Panc1 (cell line): ENCODE measurements at places on chromosomes 5 and 9. TPM values are rescaled to one million over a fixed set of nuclear protein-coding genes. Genes with fewer than 3 reads are reported as not detected.

PMPCA gene
- total RNA-seq, result 60.9 TPM

DNA sequence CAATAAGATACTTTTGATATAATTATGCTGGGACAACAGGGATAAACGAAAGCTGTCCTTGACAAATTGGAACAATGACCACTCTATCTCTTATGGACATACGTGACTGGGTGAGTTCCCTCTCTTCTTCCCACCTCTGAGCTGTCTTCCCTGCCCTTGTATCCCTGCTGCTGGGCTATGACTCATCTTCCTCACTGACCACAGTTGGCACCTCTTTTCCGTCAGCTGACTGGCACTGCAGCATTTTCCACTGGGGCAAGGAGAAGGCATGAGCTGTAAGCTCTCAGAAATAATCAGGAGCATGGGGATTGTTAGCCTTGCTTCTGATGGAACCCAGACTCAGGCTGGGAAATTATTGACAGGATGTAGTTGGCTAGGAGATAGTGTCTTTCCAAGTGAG is 48.7 kb downstream of the PCSK1 start:
- peaks cover 20% of the 10 kb centered on the region for H3K27me3 ChIP-seq
- DNase-seq, result peak; percentile 86
- H3K27ac ChIP-seq, result no peak overlapping the region
- no peak overlapping the region for H3K4me3 ChIP-seq
- H3K4me1 ChIP-seq, result no peaks in the 10 kb centered on the region
- H3K36me3 ChIP-seq, result no peaks in the 10 kb centered on the region

GRCh38 chr9:96875461-96876142 is 21.3 kb upstream of the ZNF782 start:
- no peaks in the 10 kb centered on the region; the same call in 1 of the 2 replicates for H3K36me3 ChIP-seq
- H3K4me3 ChIP-seq, result peak overlapping the region; percentile 71
- H3K27ac ChIP-seq, result peak overlapping the region; percentile 68
- H3K27me3 ChIP-seq, result no peaks in the 10 kb centered on the region
- H3K4me1 ChIP-seq, result peaks cover 4% of the 10 kb centered on the region; the same call in 1 of the 2 replicates

DNA sequence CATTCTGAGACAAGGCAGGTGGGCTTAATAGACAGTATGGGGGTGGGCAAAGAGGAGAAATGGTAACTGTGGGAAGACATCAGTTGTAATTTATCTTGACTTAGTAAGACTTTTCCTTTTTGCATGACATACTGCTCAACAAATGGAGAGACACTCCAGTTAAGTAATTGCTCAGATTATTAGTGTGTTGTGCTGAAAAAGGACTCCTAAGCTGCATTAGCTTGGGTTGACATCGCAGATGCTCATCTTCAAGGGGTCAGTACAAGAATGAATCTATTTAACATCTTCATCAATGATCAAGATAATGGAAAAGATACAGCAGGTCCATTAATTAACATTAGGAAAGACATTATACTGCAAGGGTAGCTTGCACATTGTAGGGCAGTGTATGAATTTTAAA is 181.1 kb upstream of the ELAVL2 start:
- no peaks in the 10 kb centered on the region for H3K27me3 ChIP-seq
- no peaks in the 10 kb centered on the region for H3K36me3 ChIP-seq
- H3K4me3 ChIP-seq, result no peak overlapping the region
- H3K4me1 ChIP-seq, result no peaks in the 10 kb centered on the region
- no peak for DNase-seq

GRCh38 chr5:18675041-18675440 is 1040.8 kb downstream of the TAF11L14 start:
- no peaks in the 10 kb centered on the region for H3K4me1 ChIP-seq
- no peak overlapping the region for H3K4me3 ChIP-seq
- no peak overlapping the region for H3K27ac ChIP-seq
- H3K36me3 ChIP-seq, result no peaks in the 10 kb centered on the region
